ENCODE measurements at places on chromosomes 5 and 9.

DNA sequence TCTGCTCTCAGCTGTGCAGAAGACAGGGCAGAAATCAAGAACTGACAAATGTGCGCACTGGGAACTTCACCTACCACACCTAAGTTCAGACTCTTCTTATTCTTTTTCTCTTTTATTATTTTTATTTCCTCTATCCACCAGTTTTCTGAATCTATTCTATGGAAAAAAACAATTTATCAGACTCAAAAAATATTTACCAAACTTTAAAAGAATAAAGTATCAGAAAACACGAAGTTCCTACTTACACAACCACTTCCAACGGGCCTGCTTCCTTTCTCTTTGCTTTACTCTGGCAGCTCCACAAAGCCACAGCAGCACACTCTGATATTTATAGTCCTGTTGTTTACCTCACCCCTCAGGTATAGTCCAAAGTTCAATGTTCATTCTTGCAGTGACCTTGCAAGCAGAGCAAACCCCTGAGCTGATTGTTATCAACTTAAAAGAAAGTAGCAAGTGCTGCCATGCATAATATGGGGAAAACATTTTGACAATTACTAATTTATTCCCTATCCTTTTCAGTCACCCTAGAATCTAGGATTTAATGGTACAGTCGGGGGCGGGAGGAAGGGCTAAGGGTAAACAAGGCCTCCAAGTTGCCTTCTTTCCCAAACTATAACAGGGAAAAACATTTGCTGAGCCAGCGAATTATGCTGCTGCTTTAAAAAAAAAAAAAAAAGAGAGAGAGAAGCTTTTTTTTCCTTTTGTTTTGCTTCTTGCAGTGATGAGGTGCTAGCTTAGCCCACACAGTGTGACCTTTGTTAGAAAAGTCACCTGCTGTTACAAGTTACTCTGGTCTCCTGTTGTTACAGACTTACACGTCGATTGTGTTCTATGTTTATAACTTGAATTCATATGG lies at the start of gene SELENOP:
Gene SELENOP, minus strand, starts transcription at position 302 of the 856 bp plus-strand sequence. CDS start 3,539 bp downstream, outside the sequence.
- DNase-seq: no peak

DNA sequence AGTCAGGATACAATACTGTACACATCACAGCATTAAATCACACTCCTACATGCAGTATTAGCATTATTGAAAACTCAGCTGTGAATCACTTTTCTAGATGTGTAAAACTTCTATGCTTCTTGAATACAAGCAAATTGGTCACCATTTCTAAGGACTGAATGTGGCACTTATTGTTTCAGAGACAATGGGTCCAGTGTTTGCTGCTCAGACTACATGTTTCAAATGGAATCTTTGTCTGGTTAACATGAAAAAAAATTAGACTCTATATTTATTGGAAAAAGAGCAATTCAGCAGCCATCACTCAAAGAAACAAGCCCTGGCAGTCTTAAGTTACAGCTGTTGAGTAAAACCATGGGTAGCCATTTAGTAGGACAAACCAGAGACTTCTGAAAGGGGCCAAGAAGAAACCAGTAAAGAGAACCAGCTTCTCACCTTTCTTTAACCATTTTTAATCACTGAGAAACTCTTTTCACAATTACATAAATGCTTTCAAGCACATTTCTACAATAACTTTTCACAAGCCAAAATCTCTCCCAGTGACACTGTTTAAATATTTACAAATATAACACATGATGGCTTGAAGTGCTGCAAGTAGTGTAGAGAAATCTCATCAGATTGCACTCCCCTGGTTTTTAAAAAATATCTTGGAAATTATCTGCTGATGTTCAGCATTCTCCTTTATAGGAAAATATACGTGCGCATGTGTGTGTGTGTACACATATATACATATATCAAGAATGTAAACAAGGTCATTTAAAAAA lies 35.2 kb downstream of the OR2K2 start:
- no peak for DNase-seq

DNA sequence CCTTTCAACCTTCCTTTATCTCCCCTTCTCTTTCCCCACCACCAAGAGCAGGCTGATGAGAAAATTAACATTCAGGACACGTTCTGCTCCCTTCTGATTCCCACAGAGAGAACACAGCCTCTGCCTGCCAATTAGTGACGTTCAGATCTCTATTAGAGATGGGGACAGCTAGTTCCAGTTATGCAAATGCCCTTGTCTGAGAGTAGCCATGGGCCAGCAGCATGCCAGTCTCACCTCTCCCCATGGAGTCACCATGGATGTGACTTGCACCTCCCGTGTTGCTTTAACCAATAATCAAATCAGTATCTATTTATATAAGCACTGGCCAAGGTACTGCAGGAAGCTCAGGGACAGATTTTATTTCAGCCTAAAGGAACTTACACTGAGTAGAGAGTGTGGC lies 61.3 kb downstream of the KCNIP1 start:
- DNase-seq: no peak

- DNase-seq: no peak
Measured at GRCh38 chr9:127854184-127854806, at the start of gene ENG. Gene ENG, minus strand, starts transcription at chr9:127854658. Its CDS starts 303 bp downstream, at chr9:127854355.

DNA sequence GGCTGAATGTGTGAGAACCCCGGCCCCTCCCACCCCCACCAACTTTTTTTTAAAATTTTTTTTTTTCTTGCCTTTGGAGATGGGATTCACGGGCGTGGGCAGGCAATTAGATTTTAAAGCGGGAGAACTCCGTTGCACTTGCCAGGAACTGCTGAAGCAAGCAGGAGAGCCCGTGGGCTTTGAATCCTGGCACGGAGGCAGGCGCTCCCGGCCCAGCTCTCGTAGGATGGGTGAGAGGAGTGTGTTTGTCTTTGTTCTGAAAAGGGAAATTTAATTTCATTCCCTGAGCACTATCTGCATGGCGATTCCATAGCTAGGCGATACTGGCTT lies 54.3 kb upstream of the BOD1 start:
- DNase-seq: no peak

DNA sequence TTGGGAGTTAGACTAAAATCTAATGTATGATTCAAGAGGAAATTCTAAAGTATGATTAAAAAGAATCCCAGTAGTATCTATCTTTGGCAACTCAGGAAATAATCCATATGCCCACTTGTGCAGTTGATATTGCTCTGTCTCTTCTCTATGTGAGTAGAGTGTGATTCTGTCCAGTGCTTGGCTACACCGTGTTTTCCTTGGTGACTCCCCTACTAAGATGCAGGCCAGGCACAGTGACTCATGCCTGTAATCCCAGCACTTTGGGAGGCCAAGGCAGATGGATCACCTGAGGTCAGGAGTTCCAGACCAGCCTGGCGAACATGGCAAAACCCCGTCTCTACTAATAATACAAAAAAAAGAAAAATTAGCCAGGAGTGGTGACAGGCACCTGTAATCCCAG lies 495.4 kb downstream of the MAT2B start:
- no peak for DNase-seq

DNA sequence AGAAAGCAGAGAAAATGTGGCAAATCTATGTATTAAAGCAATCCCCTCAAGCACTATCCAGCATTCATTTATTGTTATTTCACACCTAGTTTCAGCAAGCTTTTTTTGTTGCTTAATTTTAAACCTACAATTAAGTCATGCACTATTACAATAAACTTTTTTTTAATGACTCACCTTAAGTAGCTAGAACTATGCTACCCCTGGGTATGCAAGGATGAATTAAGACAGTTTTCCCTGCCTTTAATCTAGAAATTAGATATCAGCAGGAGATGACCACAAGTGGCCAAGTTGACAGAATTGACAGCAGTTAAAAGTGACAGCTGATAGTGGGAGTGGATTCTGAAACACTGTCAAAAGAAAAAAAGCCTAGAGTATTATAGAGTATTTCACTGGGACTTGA lies 20.0 kb downstream of the ITGA1 start:
- no peak for DNase-seq

DNA sequence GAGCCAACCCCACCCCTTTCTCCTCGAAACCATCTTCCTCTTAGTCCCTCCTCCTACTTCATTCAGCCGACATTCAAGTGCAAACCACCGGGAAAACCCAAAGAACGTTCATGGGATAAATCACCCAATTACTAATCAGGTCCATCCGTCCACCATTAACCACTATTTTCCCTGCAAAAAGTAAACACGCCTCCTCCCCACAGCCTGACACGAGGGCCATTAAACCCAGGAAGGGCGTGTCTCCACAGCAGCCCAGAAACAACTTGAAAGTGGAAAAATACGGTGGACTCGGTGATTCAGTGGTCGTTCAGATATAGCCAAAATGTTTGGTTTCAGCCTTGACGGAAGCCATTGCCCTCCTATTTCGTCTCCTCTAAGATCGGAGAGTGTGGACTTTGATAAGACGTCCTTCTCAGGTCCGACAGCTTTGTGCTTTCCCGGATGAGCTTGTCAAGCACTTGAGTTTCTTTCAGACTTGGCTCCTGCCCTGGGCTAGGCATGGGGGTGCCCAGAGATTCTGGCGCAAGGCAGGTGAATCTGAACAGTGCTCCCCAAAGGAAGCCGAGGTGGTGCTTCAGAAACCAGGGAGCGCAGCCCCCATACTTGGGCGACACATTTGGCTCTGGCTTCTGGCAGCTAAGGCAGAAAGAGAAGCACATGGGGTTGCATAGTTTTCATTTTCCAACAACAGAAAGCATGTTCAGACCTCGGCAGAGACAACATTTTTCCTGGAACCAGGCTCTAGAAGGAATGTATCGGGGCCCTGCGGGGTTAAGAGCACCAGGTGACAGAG lies 56.6 kb downstream of the SMIM23 start:
- no peak for DNase-seq

DNA sequence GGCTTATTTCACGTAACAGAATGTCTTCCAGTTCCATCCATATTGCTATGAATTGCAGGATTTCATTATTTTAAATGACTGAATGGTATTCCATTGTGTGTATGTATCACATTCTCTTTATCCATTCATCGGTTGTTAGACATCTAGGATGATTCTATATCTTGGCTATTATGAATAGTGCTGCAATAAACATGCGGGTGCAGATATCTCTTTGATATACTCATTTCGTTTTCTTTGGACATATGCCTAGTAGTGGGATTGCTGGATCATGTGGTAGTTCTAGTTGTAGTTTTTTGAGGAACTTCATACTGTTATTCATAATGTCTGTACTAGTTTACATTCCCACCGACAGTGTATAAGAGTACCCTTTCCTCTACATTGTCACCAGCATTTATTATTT lies 460.5 kb downstream of the MAN2A1 start:
- no peak for DNase-seq

DNA sequence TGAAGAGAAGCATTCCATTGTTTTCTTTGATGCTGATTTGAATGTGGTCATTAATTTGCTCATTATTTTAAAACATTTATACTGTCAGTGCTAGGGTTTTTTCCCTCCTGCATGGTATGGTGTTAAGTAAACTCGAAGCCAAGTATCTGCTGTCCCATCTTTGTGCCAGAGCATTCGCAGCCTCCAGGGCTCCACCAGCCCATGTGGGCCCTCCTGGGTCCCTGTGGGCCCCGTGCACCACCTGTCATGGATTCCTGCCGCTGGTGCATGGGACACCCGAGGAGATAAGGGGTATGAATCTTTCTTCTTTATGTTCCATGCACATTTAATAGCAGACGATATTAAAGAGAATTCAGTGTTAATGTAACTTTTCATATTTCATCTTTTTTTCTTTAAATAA lies 95.1 kb downstream of the TRIO start:
- no peak for DNase-seq

- DNase-seq: no peak
Measured at GRCh38 chr5:61178702-61179101, 16.4 kb upstream of the SMIM15 start.

DNA sequence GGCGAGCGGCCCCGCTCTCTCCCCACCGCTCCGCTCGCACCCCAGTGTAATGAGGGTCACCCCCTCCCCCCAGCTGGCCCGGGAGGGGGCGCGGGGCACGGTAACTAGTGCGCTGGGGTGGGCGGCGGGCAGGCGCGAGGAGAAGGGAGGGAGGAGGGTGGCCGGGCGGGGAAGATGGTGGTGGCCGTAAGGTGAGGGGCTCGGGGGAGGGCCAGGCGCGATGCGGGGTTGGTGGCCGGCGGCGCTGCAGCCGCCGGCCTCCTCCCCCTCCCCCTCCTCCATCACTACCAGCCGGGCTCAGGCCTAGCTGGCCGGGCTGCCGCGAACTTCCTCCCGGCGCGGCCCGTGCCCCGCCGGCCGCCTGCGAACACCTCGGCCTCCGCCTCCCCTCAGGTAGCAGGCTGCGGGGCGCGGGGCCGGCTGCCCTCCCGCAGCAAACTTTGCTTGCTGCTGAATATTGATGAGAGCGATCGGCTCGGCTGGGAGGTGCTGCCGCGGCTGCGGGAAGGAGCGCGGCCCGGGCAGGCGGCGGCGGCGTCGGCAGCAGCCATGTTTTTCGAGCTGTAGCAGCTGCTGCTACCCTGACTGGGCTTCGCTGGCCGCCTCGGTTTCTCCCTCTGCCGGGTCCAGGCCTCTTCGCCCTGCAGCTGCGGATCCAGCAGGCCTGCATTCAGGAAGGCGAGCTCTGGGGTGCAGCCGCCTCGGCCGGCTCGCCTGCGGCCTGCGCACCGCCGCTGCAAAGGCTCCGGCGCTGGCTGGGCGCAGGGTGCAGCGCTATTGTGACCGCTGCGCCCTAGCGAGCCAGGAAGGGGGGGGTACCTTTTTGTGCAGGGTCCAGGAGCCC lies 502 bp downstream of the NSD1 start:
- no peak for DNase-seq

DNA sequence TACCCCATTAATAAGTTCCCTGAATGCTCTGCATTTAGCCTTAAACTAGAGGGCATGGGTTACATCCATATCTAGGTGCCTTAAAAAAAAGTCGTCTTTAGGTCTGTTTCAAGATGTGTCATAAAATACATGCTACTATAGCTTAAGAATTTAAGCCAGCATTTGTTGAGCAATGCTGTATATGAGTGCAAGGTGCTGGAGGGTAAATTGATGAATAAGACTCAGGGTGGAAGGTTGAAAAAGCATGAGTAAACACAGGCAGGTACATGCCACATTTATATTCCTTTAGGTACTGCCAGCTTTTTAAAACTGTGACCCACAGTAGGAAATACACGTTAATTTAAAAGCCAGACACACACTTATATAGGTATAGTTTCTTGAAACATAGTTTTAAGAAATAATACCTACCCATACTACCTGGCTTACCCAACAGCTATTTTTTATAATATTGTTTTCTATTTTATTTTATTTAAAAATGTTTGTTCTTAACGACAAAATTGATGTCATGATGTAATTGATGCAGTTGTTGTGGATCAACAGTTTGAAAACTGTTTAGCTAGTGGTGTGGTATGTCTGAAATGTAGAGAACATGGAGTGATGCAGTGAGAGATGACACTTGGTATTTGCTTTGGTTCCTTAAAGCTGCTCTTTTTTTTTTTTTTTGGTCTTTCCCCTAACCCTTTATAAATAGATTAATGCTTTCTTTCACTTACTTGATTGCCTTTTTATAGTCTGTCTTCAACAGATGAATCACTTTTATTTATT lies 3.9 kb downstream of the HMGCR start:
- no peak for DNase-seq

- no peak for DNase-seq
Measured at GRCh38 chr5:151234476-151235238, 10.8 kb upstream of the CCDC69 start.

- DNase-seq: no peak
Measured at GRCh38 chr5:149852641-149853330, 91.8 kb downstream of the PDE6A start.

- DNase-seq: no peak
Measured at GRCh38 chr9:69054989-69055388, 19.4 kb downstream of the FXN start.

- DNase-seq: no peak
Measured at GRCh38 chr9:19410594-19410993, 1.8 kb downstream of the ACER2 start.
